ENCODE measurements at places on chromosomes 13 and 19.

DNA sequence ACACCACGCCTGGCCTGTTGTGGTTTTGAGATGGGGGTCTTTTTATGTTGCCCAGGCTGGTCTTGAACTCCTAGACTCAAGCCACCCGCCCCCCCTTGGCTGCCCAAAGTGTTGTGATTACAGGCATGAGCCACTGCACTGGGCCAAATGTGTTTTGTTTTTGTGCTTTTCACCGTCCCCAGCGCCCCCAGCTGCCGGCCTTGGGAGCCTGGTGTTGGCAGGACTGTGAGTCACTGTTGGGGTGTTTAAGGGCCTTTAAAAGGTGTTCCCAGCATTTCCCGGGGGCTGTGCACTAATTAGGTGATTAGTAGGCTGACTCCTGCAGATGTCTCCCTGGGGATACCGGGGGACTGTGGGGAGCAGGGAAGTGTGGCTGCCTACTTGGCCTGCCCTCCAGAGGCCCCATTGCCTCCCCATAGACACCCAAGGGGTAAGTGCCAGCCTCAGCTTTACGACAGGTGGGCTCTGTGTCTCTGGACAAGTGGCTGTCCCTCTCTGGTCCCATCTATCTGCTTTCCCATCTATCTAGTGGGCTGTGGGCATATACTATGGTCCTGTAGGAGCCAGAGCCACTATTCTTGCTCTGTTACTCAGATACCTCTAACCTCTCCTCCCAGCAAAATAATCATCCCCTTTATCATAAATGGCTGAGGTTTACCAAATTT, 11.8 kb upstream of the TLE5 start:
- no peak for DNase-seq

DNA sequence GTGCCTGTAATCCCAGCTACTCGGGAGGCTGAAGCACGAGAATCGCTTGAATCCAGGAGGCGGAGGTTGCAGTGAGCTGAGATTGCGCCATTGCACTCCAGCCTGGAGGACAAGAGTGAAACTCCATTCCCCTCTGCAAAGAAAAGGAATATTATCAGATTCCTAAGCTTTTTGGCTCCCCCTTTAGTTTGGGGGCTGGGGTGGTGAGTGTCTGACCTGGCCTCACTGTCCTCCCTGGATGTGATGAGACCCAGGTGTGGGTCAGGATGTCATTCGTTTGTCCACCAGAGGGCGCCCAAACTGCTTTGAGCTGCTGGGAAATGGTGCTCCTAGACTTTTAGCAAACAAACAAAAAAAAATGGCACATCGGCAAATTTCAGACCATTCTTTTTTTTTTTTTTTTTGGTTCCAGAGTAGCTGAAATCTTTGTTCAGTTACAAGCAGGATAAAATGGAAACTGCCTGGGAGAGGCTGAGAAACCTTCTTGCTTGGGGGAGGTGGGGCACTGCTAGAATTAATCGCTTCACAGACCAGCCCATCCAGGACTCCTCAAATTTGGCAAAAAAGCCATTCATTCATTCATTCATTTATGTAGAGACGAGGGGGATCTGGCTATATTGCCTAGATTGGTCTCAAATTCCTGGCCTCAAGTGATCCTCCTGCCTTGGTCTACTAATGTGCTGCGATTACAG, 29.4 kb downstream of the SPC24 start:
- peak; percentile 73 for DNase-seq

GRCh38 chr13:84431646-84432045, 549.4 kb upstream of the SLITRK1 start:
- no peak for DNase-seq

GRCh38 chr19:1307320-1307719, 21.6 kb downstream of the EFNA2 start:
- DNase-seq = no peak

GRCh38 chr13:72983085-72983768, 75.6 kb upstream of the KLF5 start:
- no peak for DNase-seq

- DNase-seq = no peak
Measured at GRCh38 chr19:12720851-12721655, 2.7 kb downstream of the TNPO2 start.
